Endothelial cell of umbilical vein (primary cell): ENCODE measurements at places on chromosomes 2 and 18. TPM values are rescaled to one million over a fixed set of nuclear protein-coding genes. Genes with fewer than 3 reads are reported as not detected.
A peak's percentile ranks its signal among the peaks of the same experiment; 100 is the strongest.

DNA sequence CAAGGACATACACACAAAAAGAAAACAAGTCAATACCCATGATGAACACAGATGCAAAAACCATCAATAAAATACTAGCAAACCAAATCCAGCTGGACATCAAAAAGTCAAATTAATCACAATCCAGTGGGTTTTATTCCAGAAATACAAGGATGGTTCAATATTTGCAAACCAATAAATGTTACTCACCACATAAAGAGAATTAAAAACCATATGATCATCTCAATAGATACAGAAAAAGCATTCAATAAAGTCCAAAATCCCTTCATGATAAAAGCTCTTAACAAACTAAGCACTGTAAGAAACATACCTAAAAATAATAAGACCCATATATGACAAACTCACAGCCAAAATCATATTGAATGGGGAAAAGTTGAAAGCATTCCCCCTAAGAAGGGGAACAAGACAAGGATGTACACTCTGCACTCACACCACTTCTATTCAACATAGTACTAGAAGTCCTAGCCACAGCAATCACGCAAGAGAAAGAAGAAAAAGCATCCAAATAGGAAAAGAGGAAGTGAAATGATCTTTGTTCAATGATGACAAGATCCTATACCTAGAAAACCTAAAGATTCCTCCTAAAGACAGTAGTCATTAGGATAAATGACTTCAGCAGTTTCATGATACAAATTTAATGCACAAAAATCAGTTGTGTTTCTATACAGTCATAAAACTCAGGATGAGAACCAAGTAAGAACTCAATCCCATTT lies 62.6 kb downstream of the TRAPPC8 start:
- no peaks in the 10 kb centered on the region for H3K27me3 ChIP-seq
- no peak overlapping the region for H3K4me3 ChIP-seq
- H3K4me1 ChIP-seq, result peaks cover 5% of the 10 kb centered on the region
- H3K27ac ChIP-seq, result no peak overlapping the region
- no peaks in the 10 kb centered on the region for H3K36me3 ChIP-seq

GRCh38 chr2:127624756-127625571 lies 21.0 kb upstream of the GPR17 start:
- no peak overlapping the region for H3K4me3 ChIP-seq
- H3K36me3 ChIP-seq, result no peaks in the 10 kb centered on the region
- H3K4me1 ChIP-seq, result no peaks in the 10 kb centered on the region
- H3K27ac ChIP-seq, result no peak overlapping the region

Gene EGR4
- total RNA-seq, result not detected in 2 replicates

- H3K4me3 ChIP-seq, result no peak overlapping the region
- H3K4me1 ChIP-seq, result no peaks in the 10 kb centered on the region
- no peak for DNase-seq
- no peaks in the 10 kb centered on the region for H3K36me3 ChIP-seq
- no peak overlapping the region for H3K27ac ChIP-seq
Observed at GRCh38 chr2:109064660-109065390, 64.2 kb upstream of the SH3RF3 start.

GRCh38 chr2:200306931-200307723 lies 634 bp downstream of the SPATS2L start:
- no peaks in the 10 kb centered on the region for H3K27me3 ChIP-seq
- H3K27ac ChIP-seq, result peak overlapping the region; percentile 39
- peaks cover 14% of the 10 kb centered on the region for H3K4me1 ChIP-seq
- DNase-seq, result peak; percentile 37

GRCh38 chr18:6571239-6571602 lies 156.5 kb upstream of the L3MBTL4 start:
- no peaks in the 10 kb centered on the region for H3K36me3 ChIP-seq
- no peaks in the 10 kb centered on the region for H3K27me3 ChIP-seq
- no peak for DNase-seq
- no peaks in the 10 kb centered on the region for H3K4me1 ChIP-seq
- no peak overlapping the region for H3K4me3 ChIP-seq

DNA sequence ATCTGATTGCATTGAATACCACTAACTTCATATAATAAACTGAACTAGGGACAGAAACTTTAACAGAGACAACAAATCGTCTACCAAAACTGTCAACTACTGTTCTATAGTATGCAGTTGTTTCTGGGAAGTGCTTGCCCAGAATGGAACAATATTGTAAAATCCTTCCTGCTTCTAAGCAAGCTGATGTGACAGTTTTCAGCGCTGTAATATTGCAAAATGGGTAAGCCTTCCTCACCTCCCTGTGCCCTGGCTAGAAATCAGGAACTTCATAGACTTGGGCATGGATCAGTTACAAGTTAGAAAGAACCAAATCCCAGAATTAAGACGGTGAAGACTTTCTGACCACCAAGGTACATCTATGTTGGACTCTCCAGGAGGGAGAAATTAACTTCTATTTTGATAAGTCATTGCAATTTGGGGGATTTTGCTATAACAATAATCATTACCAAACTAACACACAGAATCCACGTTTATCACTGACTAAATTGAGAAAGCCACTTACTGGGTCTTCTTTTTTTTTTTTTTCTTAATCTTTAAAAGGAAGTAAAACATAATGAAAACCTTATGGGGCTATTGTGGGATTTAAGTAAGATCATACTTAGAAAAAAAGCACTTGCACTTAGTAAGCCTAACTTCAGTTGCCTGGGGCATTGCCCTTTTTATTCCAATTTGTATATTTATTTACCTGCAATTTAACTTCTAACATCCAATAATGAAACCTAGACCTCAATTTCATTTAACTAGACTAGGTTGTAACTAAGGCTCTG lies 261.5 kb downstream of the TRIB2 start:
- H3K36me3 ChIP-seq, result no peaks in the 10 kb centered on the region
- no peak overlapping the region for H3K4me3 ChIP-seq
- no peak overlapping the region for H3K27ac ChIP-seq
- DNase-seq, result no peak
- no peaks in the 10 kb centered on the region for H3K27me3 ChIP-seq
- peaks cover 21% of the 10 kb centered on the region for H3K4me1 ChIP-seq

DNA sequence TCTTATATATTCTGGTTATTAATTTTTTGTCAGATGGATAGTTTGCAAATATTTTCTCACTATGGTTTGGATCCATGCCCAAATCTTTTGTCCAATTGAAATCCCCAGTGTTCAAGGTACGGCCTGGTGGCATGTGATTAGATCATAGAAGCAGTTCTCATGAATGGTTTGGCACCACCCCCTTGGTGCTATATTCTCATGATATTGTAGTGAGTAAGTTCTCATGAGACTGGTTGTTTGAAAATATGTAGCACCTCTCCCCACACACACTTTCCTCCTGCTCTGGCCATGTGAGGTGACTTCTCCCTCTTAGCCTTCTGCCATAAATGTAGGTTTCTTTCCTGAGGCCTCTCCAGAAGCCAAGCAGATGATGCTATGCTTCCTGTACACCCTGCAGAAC lies 107.7 kb upstream of the KYNU start:
- no peaks in the 10 kb centered on the region for H3K27me3 ChIP-seq
- H3K4me1 ChIP-seq, result no peaks in the 10 kb centered on the region
- no peak overlapping the region for H3K4me3 ChIP-seq
- H3K36me3 ChIP-seq, result no peaks in the 10 kb centered on the region
- no peak overlapping the region for H3K27ac ChIP-seq
- DNase-seq, result peak; percentile 3

GRCh38 chr2:143452817-143453451 lies 323.7 kb downstream of the ARHGAP15 start:
- H3K27me3 ChIP-seq, result no peaks in the 10 kb centered on the region
- H3K36me3 ChIP-seq, result no peaks in the 10 kb centered on the region
- no peak overlapping the region for H3K4me3 ChIP-seq
- no peak overlapping the region for H3K27ac ChIP-seq

DNA sequence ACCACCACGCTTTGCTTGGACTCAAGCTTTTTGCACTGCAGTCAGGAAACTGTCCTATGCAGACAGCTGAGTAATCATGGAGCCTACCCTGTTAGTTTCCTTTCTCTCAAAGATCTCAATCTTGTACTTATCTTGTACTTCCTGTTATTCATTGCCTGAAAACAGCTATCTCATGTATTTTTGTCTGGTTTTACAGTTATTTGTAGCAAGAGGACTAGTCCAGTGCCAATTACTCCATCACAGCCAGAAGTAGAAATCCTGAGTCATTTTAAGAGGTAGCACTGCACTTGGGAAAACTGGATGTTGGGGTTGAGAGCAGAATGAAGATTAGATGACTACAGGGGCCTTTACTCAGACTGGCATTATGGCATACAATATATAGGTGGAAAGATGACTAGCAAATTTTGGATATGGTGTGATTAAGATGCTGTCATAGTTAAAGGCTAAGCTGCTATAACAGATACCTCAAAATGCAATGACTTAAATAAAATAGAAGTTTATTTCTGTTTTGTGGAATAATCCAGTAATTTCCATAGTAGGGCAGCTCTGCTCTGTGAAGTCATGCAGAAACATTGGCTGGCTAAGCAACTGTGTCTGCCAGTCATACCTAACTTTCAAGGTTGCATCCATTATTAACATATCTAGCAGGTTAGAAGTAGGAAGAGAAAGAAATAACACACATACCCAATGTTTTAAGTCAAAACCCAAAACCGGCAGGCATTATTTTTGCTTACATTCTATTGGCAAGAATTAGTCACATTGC lies 21.1 kb upstream of the CHMP3 start:
- H3K27me3 ChIP-seq, result no peaks in the 10 kb centered on the region
- no peak overlapping the region for H3K4me3 ChIP-seq
- peak; percentile 94 for DNase-seq
- peak overlapping the region; percentile 94 for H3K27ac ChIP-seq

Gene SKOR2
- total RNA-seq, result not detected in 2 replicates

Gene CFAP65
- not detected in 2 replicates for total RNA-seq

Gene MC2R
- not detected in 2 replicates for total RNA-seq

Gene GALNT3
- total RNA-seq, result 0.82 and 0.85 TPM in 2 replicates

Gene EFHD1
- not detected in 2 replicates for total RNA-seq

GRCh38 chr18:48997681-48997984 lies 46.9 kb upstream of the SMAD7 start:
- H3K27ac ChIP-seq, result peak overlapping the region; percentile 69
- H3K27me3 ChIP-seq, result no peaks in the 10 kb centered on the region
- DNase-seq, result no peak
- no peak overlapping the region for H3K4me3 ChIP-seq

Gene CTAGE1
- not detected in 2 replicates for total RNA-seq

DNA sequence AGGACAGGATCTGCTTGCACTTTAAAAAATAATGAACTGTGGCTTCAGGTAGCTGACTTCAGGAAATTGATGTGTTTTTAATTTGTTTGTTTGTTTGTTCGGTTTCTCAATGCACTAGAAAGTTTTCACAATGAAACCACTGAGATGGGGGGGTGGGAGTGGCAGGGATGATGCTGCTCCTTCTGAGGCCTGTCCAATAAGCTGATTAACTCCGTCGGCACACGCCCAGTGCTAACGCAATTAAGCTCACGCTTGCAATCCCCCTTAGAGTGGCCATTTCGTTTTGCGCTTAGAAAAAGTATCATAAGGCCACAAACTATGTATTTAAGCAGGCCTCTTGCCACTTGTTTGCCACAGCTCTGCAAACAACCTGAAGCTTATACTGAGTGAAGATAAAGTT lies 12.5 kb upstream of the GPR39 start:
- H3K27ac ChIP-seq, result no peak overlapping the region
- H3K27me3 ChIP-seq, result no peaks in the 10 kb centered on the region
- DNase-seq, result no peak
- H3K36me3 ChIP-seq, result no peaks in the 10 kb centered on the region

DNA sequence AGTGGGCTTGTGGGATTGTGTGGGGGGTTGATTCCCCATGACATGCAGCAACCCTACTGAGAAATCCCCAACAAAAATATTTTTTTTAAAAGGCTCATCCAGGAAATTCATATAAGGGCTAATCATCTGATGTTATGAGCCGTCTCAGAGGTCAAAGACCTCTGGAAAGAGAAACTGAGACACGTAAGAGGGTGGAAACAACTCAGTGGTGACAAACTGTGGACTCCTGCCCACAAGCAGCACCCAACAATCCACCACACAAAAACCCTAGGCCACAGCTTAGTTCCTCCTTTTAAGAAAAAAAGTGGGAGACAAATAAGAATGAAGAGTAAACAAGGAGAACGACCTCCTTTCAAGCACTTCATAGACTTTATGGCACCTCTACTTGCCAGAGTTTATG lies 1096.1 kb upstream of the NRXN1 start:
- no peaks in the 10 kb centered on the region for H3K36me3 ChIP-seq
- DNase-seq, result no peak
- H3K4me1 ChIP-seq, result no peaks in the 10 kb centered on the region

DNA sequence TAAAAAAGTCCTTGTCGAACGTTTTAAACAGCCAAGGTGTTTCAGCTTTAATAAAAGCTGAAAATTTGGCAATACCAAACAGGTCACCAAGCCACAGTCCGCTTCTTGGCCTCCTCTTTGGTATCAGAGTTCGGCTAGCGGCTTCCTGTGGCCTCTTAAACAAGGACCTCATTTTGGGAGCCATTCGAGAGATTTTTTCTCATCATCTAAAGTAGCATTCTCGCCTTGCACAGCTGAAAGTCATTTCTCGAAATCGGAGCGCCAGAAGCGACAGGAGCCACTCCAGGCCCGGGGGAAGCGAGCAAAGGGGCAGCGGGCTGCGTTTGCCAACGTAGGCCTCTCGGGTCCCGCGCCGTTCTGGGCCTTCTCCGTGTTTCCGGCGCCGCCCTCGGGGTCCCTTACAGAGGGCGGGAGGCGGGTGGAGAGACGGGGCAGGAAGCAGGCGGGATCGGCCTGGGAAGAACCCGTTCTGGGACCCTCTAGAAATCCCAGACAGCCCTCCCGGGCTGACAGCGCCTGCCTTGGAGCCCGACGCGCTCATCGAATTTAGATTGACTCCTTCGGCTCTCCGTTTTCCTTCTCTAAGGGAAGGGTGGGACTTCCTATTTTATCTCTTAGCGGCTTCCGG lies 522 bp upstream of the ZNF407 start:
- H3K4me1 ChIP-seq, result peaks cover 15% of the 10 kb centered on the region
- H3K4me3 ChIP-seq, result peak overlapping the region; percentile 88
- H3K27me3 ChIP-seq, result no peaks in the 10 kb centered on the region
- H3K36me3 ChIP-seq, result no peaks in the 10 kb centered on the region
- peak overlapping the region; percentile 99 for H3K27ac ChIP-seq

Gene KLF11
- 11.0 and 11.3 TPM in 2 replicates for total RNA-seq

GRCh38 chr18:53952700-53953099 lies 271.8 kb downstream of the MBD2 start:
- no peaks in the 10 kb centered on the region for H3K36me3 ChIP-seq
- H3K27me3 ChIP-seq, result no peaks in the 10 kb centered on the region

Gene PLCD4
- 1.4 and 3.1 TPM in 2 replicates for total RNA-seq

- H3K4me3 ChIP-seq, result no peak overlapping the region
- no peaks in the 10 kb centered on the region for H3K4me1 ChIP-seq
- no peaks in the 10 kb centered on the region for H3K36me3 ChIP-seq
- H3K27ac ChIP-seq, result no peak overlapping the region
- H3K27me3 ChIP-seq, result no peaks in the 10 kb centered on the region
- no peak for DNase-seq
Observed at GRCh38 chr2:227642656-227643055, 23.9 kb upstream of the SCYGR5 start.

DNA sequence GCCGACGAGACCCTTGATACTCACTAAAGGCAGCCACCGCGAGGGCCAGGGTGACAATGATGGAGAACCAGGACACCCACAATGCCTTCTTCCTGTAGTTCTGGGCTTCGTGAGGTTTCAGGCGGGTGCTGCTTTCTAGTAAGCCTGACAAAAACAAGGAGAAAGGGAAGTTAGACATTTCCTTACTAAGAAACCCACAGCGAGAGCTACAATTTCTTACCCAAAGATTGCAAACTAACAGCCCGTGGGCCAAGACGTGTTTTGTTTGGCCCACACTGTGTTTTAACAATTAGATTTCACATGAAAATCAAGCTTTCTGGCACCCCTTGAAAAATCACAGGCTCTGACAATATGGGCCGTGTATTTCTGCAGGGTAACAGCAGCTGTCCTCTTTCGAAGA lies 5.6 kb downstream of the TMEM163 start:
- no peaks in the 10 kb centered on the region for H3K36me3 ChIP-seq
- peaks cover 11% of the 10 kb centered on the region for H3K27me3 ChIP-seq
- peak; percentile 37 for DNase-seq
